ENCODE measurements at places on chromosomes 5 and 9. TPM values are rescaled to one million over a fixed set of nuclear protein-coding genes. Genes with fewer than 3 reads are reported as not detected.

Gene ZMYND19
- total RNA-seq, result 12.4 TPM

DNA sequence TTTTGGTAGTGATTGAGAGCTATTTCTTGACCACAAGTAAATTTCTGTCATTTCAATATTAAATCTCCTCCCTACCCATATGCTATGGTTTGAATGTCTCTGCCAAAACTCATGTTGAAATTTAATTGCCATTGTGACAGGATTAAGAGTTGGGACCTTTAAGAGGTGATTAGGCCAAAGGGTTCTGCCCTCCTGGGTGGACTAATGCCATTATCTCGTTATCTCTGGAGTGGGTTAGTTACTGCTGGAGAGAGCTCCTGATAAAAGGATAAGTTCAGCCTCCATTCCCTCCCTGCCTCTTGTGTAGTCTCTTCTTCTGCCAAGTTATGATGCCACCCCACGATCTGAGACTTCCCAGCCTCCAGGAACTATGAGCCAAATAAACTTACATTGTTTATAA, 3.6 kb upstream of the DRD1 start:
- no peak for DNase-seq

Gene SPINK13
- total RNA-seq, result 2.3 TPM

- DNase-seq, result no peak
Measured at GRCh38 chr5:123708074-123708806, 196.3 kb downstream of the CSNK1G3 start.
